ENCODE measurements at places on chromosomes 16 and 17.

GRCh38 chr17:65550075-65550662 lies 11.3 kb downstream of the AXIN2 start:
- ATAC-seq = no peak

DNA sequence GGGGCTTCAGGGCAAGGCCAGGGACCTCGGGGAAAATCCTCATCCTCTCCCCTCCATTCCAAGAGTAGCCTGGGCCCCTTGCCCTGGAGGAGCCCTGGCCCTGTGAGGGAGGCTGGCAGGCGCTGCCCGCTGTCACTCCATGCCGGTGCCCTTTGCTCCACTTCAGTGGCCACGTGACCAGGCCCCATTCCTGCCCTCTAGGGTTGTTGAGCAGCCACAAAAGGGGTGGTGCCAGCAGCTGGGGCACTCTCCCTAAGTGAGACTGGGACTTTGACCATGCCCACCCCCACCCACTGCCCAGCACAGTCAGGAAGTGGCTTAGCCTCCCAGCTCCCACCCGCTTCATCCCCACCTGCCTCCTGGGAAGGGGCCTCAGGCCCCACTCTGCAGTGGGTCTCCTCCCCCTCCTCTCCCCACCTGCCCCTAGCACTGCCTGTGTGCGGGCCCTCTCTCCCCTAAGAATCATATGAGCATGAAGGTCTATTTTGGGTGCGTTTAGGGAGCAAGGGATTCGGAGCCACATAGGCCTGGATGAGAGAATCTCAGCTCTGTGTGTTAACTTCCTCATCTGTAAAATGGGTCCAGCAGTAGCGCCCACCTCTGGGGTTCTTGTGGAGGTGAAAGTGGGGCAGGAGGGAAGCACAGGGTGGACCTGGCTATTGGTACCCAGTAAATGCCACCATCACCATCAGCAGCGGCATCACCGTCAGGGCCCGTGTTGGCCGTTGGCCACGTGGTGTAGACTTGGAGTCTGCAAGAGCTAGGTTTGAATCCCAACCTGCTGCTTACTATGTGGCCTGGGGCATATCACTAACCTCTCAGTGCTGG lies 7.2 kb downstream of the PDK2 start:
- ATAC-seq = peak; percentile 82

DNA sequence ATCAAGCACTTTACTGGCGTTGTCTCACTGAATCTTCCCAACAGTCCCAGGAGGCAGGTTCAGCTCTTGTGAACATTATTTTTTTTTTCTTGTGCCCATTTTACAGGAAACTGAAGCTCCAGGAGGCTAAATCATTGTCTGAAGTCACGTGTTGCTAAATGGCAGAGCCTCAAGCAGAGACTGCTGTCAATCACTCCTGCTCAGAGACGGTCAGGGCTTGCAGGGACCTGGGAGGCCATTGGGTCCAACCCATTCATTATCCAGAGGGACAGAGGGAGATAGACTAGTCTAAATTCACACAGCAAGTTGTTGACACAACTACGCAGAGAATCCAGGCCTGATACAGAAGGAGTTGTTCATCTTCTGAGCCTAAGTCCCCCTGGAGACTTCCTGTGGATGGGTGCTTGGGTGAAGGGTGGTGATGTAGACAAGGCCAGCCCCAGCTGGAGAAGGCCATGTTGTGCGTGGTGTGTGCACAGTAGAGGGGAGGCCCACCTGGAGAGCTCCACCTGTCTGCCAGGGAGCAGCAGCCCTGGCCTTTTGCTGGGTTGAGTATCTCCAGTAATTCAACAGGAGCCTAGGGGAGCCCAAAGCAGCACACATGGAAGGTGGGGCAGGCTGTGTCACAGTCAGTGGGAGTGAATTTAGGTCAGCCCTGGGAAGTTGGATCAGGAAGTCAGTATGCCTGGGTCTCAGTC lies 24.3 kb upstream of the C1QL1 start:
- ATAC-seq = no peak

- peak; percentile 84 for ATAC-seq
Observed at GRCh38 chr16:8567355-8568230, 22.7 kb downstream of the TMEM114 start.

DNA sequence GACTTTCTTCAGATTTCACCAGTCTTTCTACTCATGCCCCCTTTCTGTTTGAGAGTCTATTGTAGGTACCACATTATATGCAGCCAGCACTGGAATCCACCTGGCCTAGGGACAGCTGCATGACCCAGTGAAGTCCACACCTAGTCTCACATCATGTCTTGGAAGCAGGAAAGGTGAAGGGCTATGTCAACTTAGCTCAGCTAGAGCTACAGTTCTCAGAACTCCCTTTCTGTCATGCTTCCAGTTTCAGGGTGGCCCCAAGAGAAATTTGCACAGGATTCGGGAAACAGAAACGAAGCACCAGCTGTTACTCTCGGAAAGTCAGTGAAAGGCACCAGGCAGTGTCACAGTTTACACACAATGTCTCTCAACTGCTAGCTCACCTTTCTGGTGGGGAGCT lies 51.6 kb upstream of the NLRP1 start:
- no peak for ATAC-seq

DNA sequence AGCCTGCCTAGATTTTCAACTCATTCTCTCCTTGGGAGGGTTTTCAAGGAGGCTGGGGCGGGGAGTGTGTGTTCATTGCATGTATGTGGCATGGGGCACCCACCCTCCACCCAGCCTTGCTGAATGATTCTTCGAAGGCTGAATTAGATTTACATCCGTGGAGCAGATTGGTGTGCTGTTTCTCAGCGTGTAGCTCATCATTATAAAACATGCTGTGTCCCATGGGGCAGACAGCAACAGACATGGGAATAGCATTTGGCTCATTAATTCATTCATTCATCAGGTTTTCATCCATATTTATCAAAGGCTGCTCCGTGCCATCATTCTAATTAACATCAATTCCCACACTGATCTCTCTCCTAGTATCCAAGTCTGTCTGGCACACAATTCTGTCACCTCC lies 10.6 kb upstream of the CD300A start:
- no peak for ATAC-seq

DNA sequence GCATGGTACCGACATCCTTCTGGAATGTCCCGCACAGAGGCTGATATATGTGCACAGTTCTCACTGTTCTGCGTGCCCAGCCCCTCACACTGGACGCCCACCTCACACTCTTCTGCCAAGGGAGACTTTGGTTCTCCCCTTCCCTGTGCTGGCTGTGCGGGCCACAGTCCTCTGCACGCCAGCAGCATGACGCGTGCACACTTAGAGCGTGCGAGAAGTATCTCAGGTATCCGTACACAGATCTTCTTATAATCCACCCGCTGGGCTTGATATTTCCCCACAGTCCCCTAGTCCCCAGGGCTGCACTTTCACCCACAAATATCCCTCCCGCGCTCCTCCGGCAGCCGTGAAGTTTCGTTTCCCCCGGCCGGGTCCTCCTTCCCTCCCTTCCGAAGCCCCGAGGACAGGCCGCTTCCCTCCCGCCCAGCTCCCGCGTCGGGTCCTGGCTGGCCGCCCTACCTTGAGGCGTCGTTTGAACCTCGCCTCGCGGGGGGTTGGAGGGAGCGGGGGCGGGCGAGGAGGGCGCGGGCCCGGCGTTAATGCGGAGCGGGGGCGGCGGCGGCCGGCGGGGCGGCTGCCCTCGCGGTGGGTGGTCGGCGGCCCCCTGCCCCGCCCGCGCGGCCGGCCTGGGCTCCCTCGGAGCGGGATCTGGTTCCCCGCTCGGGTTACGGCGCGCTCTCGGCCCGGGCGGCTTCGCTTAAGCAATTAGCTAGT lies 5.0 kb upstream of the FOXF1 start:
- no peak for ATAC-seq

DNA sequence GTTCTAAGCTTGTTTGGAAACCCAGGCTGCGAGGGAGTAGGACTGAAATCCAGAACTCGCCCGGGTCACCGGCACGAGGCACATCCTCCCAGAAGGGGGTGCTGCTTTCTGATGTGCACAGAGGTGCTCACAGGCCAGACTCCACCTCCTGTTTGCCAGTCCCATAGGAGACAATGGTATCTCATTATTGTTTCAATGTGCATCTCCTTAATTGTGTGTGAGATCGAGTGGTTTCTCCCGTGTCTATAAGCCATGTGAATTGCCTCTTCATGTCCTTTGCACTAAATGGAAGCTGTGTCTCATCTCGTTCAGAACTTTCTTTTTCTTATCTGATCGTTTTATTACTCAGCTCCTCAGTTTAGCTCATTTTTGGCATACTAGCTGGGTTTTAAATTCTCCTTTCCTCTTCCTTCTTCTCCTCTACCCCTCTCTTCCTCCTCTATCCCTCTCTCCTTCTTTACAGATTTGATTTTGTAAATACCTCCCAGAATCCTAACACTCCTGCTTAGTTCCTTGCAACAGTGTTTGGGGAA lies 32.1 kb upstream of the PRKCB start:
- ATAC-seq = no peak

DNA sequence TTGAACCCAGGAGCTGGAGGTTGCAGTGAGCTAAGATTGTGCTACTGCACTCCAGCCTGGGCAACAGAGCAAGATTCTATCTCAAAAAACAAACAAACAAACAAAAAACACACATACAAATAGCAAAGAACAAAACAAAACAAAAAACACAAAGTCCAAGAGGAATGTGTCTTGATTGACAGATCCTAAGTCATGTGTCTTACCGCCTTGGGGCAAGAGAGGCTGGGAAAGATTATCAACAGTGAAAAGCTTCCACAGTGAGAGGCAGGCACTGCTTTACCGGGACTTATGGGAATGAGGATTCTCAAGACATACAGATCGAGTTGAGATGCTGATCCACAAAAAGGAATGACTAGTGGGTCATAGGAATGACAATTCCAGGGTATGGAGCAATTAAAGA lies 62.7 kb upstream of the GAS7 start:
- no peak for ATAC-seq

GRCh38 chr17:48299760-48300159 lies 130.3 kb downstream of the SKAP1 start:
- no peak for ATAC-seq

DNA sequence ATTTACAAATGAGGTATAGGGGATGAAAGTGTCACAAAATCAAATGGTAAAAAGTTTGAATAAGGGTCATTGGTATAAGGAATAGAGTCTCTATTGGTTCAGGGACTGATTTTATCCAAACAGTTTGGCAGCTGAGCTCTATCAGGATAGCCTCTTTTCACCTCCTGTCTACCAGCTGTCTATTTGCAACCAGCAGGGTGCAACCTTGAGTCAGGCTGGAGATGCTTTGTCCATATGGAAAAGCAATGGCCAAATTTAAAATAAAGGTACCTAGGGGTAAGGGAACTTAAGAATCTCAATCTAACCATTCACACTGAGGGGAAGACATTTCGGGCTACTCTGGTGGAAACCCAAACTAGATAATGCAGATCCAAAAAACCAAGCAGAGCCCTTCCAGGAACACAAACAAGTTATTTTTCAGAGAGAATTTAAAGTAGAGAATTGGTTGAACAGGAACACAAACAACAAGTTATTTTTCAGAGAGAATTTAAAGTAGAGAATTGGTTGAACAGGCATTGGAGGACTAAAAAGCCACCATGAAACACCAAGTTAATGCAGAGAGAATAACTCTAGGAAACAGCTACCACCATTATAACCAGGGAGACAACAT lies 12.6 kb upstream of the CA10 start:
- ATAC-seq = no peak

GRCh38 chr17:20273741-20274500 lies 193.4 kb downstream of the LGALS9B start:
- ATAC-seq = no peak

GRCh38 chr16:55452996-55453395 lies 26.0 kb upstream of the MMP2 start:
- ATAC-seq = no peak

All from gastroesophageal sphincter (tissue), 4 donors.